ENCODE measurements at places on chromosomes 7 and 10.

- DNase-seq, result no peak
These were observed 208.1 kb upstream of the PHYHIPL start for GRCh38 chr10:58968389-58968755.

DNA sequence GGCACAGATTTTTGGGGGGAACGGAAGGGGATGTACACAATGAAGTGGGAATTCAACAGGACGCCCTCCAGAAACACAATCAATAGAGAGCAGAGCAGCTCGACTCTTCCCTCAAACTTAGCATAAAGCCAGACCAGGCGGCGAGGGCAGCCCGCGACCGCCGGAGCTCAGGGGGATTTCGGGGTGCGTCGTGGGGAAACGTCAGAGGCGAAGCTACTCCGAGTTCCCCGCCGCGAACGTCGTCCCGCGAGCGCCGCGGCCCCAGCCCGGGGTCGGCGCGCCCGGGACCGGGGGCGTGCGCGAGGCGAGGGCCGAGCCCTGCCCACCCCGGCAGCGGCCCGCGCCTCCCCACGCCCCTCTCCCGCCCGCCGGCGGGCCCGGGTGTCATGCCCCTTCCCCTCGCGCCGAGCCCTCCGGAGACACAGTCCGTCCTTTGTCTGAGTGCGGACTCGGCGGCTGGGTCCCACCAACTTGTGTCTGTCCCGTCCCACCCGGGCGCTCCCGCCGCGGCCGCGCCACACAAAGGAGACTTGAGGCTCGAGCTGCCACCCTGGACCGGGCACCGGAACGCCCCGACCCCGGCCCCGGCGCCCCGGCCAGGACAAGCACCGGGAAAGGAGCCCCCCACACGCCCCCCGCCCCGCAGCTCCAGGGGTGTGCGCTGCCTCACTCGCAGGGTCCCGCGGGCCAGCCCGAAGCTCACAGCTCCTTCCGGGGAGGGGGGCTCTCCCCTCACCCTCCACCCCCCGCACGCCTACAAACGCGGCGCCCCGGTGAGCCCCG is 634 bp downstream of the EZH2 start:
- DNase-seq, result no peak

- no peak for DNase-seq
These were observed 123.2 kb upstream of the LANCL2 start for GRCh38 chr7:55241958-55242357.

DNA sequence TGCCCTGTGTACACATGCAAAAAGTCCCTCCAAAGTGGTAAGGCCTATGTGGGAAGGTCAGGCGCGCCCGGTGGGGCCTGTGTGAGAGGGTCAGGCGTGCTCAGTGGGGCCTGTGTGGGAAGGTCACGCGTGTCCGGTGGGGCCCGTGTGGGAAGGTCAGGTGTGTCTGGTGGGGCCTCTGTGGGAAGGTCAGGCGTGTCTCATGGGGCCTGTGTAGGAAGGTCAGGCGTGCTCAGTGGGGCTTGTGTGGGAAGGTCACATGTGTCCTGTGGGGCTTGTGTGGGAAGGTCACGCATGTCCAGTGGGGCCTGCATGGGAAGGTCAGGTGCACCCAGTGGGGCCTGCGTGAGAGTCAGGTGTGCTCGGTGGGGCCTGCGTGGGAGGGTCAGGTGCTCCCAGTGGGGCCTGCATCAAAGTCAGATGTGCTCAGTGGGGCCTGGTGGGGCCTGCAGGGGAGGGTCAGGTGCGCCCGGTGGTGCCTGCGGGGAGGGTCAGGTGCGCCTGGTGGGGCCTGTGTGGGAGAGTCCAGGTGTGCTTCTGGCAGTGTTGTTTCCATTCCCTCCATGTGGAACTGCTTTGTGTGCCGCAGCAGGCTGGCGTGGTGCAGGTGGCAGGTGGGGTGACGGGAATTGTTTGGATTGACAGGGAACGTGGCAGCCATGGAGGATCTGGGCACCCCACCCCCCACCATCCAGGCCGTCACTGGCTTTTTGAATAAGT is 15.4 kb downstream of the LRRC27 start:
- no peak for DNase-seq

- no peak for DNase-seq
These were observed 34.2 kb upstream of the ANKRD2 start for GRCh38 chr10:97538411-97538810.

DNA sequence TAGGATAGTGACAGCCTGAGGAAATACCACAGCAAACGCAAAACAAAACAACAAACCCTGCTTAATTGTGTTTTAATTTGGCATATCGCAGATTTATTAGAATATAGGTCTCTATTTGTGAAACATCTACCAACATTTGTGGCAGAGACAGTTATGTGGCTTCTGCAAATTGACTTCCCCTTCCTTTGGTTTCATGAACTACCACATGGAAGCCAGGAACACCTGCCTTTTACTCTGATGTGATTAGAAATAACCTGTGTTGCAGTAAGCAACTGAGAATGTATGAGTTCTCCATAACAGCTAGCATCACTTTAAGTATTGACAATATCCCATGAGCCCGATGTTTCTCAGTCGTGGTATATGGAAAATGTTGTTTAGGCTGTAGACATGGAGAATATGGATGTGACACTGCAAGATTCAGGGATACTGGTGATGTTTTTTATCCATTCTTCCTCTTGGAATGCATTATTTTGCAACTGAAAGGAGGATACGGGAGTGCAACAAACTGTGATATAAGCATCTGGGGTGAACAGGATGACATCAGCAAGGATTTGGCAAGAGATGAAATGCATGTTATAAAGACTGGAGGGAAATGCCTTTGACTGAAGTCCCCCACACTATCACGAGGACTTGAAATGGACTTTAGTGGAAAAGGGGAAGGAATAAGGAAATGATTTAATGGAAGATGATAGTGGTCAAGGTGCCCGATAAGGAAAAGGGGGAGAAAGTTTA is 95.9 kb downstream of the CUBN start:
- DNase-seq, result no peak

DNA sequence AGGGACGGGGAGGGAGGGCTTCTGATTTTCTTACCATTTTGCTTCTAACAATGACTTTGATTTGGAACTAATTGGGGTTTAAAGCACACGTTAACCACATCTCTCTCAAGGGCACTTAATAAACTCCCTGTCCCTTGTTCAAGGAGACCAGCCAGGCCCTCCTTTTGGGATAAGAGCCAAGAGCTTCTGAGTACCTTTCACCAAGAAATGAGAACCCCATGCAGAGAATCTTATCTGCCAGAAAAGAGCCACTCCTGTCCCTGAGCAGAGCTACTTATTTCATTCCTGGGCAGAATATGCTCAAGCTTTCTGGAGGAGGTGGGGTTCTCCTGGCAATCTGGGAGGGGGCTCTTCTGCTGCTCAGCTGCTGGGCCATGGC is 574.6 kb downstream of the GALNT17 start:
- DNase-seq, result no peak

Data from thoracic aorta (tissue), 2 donors.